Activated CD4-positive, alpha-beta T cell treated with anti-CD3 and anti-CD28 coated beads, Interleukin-2, amount 50 U/mL, for 1 hour (primary cell): ENCODE measurements at places on chromosomes 4 and X.
A peak's percentile ranks its signal among the peaks of the same experiment; 100 is the strongest.

DNA sequence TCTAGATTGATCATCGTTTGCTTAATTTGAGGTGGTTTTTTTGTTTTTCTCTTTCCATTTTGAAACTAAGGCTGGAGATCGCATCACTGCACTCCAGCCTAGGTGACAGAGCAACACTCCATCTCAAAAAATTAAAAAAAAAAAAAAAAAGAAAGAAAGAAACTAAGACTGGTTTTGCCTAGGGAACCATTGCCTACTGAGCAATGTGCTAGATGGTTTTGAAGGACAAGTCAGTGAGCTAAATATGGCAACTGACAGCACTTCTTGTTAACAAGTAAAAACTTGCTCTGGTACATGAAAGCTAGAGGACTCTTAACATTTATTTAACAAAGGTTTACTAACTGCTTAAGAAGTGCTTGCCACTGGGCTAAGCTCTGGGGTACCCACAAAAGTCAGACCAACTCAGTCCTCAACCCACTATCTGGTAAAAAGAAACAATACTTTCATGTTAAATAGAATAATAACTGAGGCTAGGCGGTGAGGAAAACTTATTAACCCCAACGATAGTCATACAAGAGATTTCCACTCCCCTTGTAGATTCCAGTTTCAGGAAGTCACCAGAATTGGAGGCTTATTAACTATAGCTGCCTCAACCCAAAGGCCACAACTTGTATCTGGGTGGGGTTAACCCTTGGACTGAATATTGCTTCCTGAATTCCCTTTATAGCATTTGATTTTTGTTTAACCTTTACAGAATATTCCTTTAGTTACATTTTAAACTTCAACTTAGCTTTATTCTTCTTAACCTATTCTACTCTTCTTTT, 111.6 kb downstream of the FRYL start:
- no peak for DNase-seq

DNA sequence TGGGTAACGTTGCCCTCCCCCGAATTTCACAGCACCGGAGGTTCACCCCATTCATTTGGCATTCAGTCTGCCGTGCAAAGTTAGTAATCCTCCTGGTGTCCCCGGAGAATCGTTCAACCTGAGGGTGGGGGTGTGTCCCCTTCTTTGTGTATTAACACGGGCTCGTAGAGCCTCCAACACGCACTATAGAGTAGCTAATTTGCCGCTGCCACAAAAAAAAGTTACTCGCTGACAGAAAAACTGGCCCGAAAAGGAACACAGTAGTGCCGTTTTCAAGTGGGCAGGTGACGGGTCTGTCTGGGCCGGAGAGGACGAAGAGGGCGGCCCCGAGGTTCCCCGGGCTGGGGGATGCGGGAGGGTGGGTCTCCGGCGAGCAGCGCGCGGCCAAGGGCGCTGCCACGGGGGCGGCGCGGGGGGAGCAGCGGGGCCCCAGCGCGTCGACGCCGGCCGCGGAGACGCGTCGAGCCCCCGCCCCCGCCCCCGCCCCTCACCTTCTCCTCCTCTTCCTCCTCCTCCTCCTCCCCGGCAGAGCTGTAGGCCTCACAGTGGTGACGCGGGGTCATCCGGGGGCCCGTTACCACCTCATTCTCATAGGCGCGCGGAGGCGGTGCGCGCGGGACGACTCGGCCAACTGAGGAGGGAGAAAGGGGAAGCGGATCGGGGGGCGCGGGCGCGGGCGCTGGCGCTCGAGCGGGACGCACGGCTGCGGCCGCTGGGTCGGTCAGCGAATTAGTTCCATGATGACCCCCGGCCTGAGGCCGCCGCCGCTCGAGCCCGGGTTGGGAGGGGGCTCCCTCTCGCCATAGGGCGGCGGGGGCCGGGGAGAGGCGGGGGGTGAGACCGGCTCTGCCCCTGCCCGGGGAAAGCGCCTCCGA, 571 bp downstream of the CCNI start:
- DNase-seq: peak; percentile 74

- no peak for DNase-seq
These were observed 23.5 kb upstream of the CT55 start for GRCh38 chrX:135194684-135195083.

- DNase-seq: no peak
These were observed 59.7 kb downstream of the NAA11 start for GRCh38 chr4:79266136-79266535.

- no peak for DNase-seq
These were observed 64.8 kb upstream of the HELT start for GRCh38 chr4:184953421-184953945.

DNA sequence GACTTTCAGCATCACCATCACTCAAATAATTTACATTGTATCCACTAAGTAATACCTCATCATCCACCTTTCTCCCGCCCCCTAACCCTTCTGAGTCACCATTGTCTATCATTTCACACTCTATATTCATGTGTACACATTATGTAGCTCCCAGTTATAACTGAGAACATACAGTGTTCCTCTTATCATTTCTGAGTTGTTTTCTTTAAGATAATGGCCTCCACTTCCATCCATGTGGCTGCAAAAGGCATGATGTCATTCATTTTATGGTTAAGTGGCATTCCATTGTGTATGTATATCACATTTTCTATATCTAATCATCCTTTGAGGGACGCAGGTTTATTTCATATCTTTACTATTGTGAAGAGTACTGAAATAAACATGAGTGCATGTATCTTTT, 14.6 kb upstream of the NDST4 start:
- no peak for DNase-seq

GRCh38 chrX:96591421-96591820, 93.2 kb upstream of the DIAPH2 start:
- DNase-seq: no peak

DNA sequence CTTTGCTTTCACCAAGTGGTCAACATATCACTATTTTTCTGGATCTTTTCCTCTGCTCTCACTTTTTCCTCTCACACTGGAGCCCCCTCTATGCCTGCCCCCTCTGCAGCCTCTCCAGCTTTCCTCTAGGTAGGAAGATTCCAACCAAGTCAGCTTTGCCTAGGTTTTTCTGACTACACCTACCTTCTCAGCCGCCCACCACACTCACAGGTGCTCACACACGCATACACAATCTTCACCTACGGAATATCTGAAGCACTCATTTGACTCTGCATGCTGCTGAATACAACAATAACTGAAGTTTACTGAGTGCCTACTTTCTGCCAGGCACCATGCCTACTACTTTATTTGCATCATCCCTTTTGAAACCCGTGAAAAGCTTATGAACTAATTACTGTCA, 328.0 kb downstream of the PPP3CA start:
- DNase-seq: no peak

DNA sequence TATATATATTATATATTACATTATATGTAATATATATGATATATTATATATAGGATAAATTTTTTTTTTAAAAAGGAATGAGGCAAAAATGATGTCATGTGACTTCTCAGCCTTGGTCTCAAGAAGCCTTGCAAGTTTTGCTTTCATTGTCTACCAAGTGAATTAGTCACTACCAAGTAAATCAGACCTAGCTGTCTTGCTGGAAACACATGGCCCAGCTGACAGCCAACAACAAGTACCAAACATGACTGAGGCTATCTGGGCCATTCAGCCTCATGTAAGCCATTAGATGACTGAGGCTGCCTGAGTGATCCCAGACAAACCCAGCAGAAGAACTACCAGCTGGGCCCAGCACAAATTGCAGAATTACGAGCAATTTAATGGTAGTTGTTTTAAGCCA, 44.9 kb downstream of the HAND2 start:
- no peak for DNase-seq

DNA sequence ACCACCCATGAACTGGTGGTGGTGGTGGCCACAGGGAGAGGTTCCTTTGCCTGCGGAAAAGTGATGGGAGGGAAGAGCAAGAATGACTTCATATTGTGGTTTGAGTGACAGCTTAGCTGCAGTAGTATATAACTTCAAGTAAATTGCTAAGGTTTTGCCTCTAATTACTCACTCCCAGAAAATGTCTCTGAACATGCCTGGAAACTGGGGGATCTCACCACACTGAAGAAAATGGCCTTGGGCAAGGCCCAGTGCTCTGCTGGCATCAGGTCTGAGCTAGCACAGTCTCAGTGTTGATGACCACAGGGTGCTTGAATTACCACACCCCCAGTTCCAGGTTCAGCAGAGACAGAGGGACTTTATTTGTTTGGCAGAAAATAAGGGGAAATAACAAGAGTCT, 2085.4 kb downstream of the ARAP2 start:
- no peak for DNase-seq

GRCh38 chrX:41482154-41482850, 35.2 kb downstream of the NYX start:
- DNase-seq: no peak

GRCh38 chrX:48474581-48474980, 1.4 kb upstream of the FTSJ1 start:
- no peak for DNase-seq

DNA sequence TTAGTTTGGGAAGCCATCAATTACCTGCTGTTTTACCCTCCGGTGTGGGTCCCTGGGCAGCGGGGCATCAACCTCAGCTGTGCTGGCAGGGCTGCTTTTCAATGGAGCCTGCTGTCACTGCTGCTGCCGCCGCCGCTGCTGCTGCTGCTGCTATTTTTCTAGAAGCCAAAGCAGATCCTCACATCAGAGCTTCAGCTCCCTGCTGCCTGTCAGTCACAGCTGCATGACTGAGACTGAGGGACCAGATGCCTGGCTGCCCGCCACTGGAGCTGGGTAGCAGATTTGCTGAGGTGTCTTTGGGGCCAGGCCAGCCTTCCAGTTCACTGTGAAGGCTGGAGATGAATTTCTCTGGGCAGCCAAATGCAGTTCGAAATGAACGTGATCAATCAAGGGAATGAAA, 200.3 kb upstream of the NHS start:
- no peak for DNase-seq

DNA sequence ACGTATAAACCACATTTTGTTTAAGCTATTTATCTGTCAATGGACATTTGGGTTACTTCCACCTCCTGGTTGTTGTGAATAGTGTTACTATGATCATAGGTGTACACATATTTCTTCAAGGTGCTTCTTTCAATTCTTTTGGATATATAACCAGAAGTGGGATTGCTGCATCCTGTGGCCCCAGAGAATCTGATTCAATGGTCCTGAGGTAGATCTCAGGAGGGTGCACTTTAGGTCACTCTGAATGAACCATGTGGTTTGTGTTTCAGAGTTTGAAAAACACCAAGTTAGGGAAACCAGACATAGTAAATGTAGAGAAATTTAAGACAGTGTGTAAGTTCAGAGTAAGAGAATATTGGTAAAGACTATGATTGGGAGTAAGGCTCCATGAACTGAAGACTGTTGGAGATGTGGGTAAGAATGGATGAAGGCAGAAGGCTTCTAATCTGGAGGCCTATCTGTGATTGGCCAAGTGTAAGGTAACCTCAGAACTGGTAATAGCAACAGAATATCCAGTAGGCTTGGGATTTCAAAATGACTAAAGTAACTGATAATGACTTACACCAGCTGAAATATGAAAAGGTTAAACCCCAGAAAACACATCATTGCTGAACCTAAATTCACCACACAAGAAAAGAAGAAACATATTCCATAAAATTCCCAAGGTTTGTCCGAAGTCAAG, 236.9 kb downstream of the CAMK2D start:
- no peak for DNase-seq

DNA sequence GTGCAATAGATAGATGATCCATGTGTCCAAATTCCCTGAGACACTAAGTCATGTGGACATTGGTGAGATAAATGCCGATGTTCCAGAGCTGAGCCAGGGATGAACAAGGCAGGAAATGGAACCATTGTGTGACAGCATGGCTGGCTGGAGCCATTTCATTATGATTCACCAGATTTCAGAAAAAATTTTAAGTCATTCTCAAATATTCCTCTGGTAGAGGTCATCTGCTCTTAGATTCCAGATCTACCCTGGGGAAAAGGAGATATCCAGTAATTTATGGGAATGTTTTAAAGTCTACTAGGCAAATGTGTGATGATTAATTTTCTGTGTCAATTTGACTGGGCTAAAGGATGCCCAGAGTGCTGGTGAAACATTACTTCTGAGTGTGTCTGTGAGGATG, 287.3 kb downstream of the STK32B start:
- DNase-seq: no peak

DNA sequence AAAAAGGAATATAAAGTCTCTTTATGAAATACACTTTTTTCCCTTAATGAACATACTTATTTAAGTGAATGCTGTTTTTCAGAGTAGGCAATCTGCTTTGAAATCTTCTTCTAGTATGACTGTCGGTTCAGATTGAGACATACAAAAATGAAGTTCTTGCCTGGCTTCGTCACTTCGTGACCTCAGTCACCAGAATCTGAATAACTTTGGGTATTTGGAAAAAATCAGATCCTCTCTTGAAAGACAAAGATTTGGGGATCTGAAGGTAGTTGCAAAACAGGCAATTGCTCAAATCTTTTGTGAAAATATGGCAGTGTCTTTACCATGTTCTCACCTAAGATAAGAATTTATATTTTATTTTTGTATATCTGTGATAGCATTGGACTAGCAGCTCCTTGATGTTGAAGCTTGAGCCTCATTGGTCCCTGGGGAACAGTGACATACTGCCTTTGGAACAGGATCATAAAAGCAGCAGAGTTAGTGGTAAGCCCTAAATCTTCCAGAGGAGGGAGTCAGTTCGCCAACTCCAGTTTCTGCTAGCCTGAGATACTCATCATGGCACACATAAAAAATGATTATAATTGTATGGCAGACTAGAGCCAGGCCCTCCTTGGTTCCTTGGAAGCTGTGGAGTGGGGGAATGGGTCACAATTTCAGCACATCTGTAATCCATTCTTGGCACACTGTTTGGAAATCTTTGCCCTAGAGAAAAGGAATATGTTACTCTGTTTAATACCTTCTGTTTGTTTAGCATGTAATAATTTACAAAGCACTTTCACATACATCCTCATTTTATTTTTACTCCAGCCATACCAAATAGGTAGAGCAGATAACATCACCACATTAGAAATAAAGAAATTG, 5.0 kb downstream of the ARFIP1 start:
- no peak for DNase-seq

- DNase-seq: no peak
These were observed 8.3 kb upstream of the HAND2 start for GRCh38 chr4:173538148-173538908.
